HCT116 (cell line): ENCODE measurements at places on chromosomes 11 and 22.

DNA sequence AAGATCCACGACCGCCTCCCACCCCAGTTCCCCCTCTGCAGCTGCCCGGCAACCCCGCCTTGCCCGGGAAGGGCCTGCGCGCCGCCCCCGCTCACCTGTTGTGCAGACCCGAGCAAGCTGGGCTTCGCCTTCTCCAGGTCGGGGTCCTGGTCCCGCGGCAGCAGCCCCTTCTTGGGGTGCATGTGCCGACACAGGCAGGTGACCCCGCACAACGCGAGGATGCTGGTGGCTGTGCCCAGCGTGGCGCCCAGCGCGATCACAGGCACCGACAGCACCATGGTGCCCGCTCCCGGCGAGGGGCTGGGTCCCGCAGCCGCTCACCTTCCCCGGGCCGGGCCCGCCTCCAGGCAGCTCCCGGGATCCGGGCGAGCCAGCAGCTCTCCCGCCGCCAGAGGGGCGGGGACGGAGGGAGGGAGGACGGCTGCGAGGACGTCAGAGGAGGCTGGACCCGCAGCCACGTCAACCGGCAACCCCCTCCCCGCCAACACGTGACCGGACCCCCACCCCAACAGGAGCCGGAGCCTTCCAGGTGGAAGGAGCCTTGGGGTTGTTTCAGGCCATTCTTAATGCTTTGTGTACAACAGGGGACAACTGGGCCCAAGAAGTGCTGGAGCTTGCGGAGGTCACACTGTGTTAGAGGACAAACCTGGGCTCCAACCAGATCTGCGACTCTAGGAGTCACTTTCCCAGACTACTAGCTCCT, at the start of gene SYT13:
SYT13 (minus strand) TSS at position 412 of the 703 bp plus-strand sequence; CDS start at position 278, 134 bp downstream.
- H3K27me3 ChIP-seq: no peaks in the 10 kb centered on the region
- no peak within 1 kb of the TSS for H3K27ac ChIP-seq
- H3K4me1 ChIP-seq: peaks cover 9% of the 10 kb centered on the region
- no peak within 1 kb of the TSS for H3K4me3 ChIP-seq
- no peak for DNase-seq

DNA sequence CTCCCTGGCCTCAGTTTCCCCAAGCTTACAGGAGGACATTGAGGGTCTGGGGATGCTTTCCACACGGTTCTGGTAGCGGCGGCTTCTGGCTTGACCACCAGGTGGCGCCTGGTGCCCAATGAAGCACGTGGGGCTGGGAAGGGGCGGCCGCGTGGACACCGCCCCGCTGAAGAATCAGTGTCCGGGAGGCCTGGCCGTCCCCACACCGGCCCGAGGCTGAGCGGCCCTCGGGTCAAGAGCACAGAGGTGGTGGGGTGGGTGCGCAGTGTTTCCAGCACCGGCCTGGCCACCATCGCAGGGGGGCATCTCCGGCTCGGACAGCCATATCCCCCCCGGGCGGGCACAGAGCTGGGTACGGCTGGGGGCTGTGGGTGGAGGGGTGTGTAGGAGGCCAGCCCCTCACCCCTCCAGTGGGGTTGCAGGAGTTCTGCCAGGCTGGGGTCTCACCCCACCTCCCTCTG, 27.8 kb upstream of the PPARA start:
- no peaks in the 10 kb centered on the region for H3K27me3 ChIP-seq
- no peak overlapping the region for H3K27ac ChIP-seq
- no peaks in the 10 kb centered on the region for H3K4me1 ChIP-seq
- no peaks in the 10 kb centered on the region for H3K36me3 ChIP-seq
- no peak overlapping the region for H3K4me3 ChIP-seq

DNA sequence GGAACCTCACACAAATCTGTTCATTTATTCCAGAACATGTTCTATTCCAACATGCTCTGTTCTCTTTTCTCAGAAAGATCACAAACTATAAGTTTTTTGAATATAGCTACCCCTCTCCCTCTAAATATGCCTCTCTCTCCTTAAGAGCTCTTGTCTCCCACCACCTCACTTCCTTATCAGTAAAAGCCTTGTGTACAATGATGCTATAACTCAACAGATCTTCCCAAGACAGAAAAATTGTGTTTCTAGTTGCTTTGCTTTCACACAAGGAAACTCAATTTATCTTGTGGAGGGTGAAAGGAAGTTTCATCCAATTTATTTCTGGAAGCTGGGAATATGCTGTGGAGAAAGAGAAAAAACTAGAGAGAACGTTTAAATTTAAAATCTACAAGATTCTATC, 64.4 kb downstream of the FAM76B start:
- H3K27ac ChIP-seq: no peak overlapping the region
- H3K4me1 ChIP-seq: no peaks in the 10 kb centered on the region
- H3K4me3 ChIP-seq: no peak overlapping the region
- no peak for DNase-seq
- H3K27me3 ChIP-seq: no peaks in the 10 kb centered on the region

DNA sequence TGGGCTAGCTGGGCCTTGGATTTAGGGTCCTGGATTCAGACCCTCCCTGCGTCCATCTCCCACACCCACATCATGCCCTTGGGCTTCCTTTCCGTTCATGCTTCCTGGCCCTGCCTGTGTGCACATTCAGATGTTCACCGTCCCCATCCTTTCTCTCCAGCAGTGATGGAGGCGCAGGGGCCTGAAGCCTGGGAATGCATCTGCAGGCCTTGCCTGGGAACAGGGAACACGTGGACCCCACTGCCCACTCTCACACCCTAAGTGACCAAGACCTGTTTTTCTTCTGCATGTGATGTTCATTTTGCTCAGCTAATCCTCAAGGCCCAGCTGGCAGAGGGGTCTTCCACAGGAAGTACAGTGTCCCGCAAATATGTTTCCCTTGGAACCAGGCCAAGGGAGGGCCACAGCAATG, 91.6 kb upstream of the PARVA start:
- H3K4me1 ChIP-seq: peaks cover 47% of the 10 kb centered on the region
- H3K36me3 ChIP-seq: no peaks in the 10 kb centered on the region
- H3K27me3 ChIP-seq: no peaks in the 10 kb centered on the region

- no peaks in the 10 kb centered on the region for H3K27me3 ChIP-seq
- no peak overlapping the region for H3K4me3 ChIP-seq
- H3K4me1 ChIP-seq: peaks cover 23% of the 10 kb centered on the region
- peak overlapping the region; percentile 39; the same call in 1 of the 2 replicates for H3K27ac ChIP-seq
- no peak for DNase-seq
Measured at GRCh38 chr11:2924821-2925675, 4.2 kb downstream of the PHLDA2 start.

DNA sequence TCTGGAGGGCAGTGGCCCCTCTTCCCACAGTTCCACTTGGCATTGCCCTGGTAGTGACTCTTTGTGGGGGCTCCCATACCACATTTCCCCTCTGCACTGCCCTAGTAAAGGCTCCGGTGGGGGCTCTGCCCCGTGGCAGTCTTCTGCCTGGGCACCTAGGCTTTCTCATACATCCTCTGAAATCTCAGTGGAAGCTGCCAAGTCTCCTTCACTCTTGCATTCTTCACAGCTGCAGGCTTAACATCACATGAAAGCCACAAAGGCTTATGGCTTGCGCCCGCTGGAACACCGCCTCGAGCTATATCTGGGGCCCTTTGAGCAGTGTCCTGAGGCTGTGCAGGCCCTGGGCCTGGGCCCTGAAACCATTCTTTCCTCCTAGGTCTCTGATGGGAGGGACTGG, 25.3 kb downstream of the PLEKHB1 start:
- H3K27ac ChIP-seq: no peak overlapping the region
- H3K27me3 ChIP-seq: no peaks in the 10 kb centered on the region
- DNase-seq: no peak
- no peak overlapping the region for H3K4me3 ChIP-seq
- H3K36me3 ChIP-seq: no peaks in the 10 kb centered on the region

- no peaks in the 10 kb centered on the region for H3K36me3 ChIP-seq
- H3K4me3 ChIP-seq: no peak overlapping the region
- no peak overlapping the region for H3K27ac ChIP-seq
- no peaks in the 10 kb centered on the region for H3K4me1 ChIP-seq
- no peak for DNase-seq
- H3K27me3 ChIP-seq: no peaks in the 10 kb centered on the region
Measured at GRCh38 chr11:94933223-94934130, 39.9 kb downstream of the CWC15 start.

- no peaks in the 10 kb centered on the region for H3K27me3 ChIP-seq
- H3K4me3 ChIP-seq: no peak overlapping the region
- DNase-seq: no peak
Measured at GRCh38 chr11:80698637-80699036, 1257.8 kb upstream of the TENM4 start.

DNA sequence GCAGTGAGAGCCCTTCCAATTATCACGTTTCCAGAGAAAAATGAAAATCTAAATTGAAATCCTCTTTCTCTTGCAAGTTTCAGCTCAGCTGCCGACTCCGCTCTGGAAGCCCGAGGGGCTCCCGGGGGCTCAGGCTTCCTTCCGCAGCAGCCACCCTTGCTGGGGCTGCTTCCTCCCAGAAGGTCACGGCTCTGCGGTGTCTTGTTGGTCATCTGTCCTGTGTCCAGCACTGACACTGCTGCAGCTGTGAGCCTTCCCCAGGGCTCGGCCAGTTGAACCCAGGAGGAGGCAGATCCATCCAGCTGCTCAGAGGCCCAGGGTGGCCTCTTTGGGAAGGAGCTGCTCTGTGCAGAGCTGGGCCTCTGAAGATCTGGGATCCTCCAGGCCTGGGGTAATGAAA, 1337.2 kb downstream of the TBC1D22A start:
- H3K4me3 ChIP-seq: no peak overlapping the region
- H3K4me1 ChIP-seq: no peaks in the 10 kb centered on the region
- DNase-seq: no peak
- H3K27ac ChIP-seq: no peak overlapping the region
- no peaks in the 10 kb centered on the region for H3K36me3 ChIP-seq

DNA sequence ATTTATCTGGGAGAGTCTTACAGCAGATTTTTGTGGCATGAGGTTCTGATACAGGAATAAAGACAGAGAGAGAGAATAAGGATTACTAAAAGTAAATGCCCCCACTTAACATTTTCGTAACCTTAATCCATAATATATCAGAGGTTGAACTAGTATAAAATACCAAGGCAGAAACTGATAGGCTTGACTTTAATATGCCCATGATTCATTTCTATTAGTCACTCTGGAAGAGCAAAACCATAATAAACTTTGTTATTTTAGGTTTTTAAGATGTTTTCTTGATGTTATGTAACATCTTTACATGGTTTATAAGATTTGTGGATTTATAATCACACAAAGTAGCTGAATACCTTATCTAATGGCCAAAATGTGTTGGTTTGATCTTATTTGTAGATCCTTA, 19.1 kb downstream of the GUCY1A2 start:
- H3K27me3 ChIP-seq: 0 out of 2 replicates have a peak, but pooled peaks cover 6% of the 10 kb centered on the region
- DNase-seq: no peak
- H3K4me3 ChIP-seq: no peak overlapping the region
- no peak overlapping the region for H3K27ac ChIP-seq

GRCh38 chr11:122145715-122146274, 29.8 kb upstream of the BLID start:
- no peak for DNase-seq
- no peaks in the 10 kb centered on the region for H3K27me3 ChIP-seq
- H3K4me3 ChIP-seq: peak overlapping the region; percentile 7
- H3K4me1 ChIP-seq: peaks cover 100% of the 10 kb centered on the region
- no peaks in the 10 kb centered on the region for H3K36me3 ChIP-seq
